Breast epithelium (tissue), 4 donors: ENCODE measurements at places on chromosomes 6 and 20.
A peak's percentile ranks its signal among the peaks of the same experiment; 100 is the strongest.

- no peaks in the 10 kb centered on the region for H3K4me1 ChIP-seq
- H3K36me3 ChIP-seq = no peaks in the 10 kb centered on the region
- DNase-seq = no peak
- no peaks in the 10 kb centered on the region for H3K27me3 ChIP-seq
These were observed 34.8 kb upstream of the UST start for GRCh38 chr6:148711833-148712654.

- H3K4me3 ChIP-seq = peak overlapping the region; percentile 80
- H3K27ac ChIP-seq = peak overlapping the region; percentile 87
- DNase-seq = no peak
- peaks cover 95% of the 10 kb centered on the region for H3K27me3 ChIP-seq
- peaks cover 5% of the 10 kb centered on the region for H3K4me1 ChIP-seq
These were observed 9.2 kb downstream of the NRN1 start for GRCh38 chr6:5997420-5997987.

- H3K4me3 ChIP-seq = no peak overlapping the region
- DNase-seq = no peak
- no peaks in the 10 kb centered on the region for H3K4me1 ChIP-seq
These were observed 259.1 kb downstream of the HACE1 start for GRCh38 chr6:104600639-104600931.

- no peak for DNase-seq
- no peak overlapping the region for H3K27ac ChIP-seq
- no peak overlapping the region for H3K4me3 ChIP-seq
- no peaks in the 10 kb centered on the region for H3K4me1 ChIP-seq
These were observed 30.0 kb downstream of the SLC22A16 start for GRCh38 chr6:110446405-110446804.

GRCh38 chr6:137223370-137224131 lies 4.4 kb upstream of the IFNGR1 start:
- peak; percentile 52 for DNase-seq
- peak overlapping the region; percentile 45 for H3K27ac ChIP-seq
- H3K27me3 ChIP-seq = no peaks in the 10 kb centered on the region
- H3K36me3 ChIP-seq = no peaks in the 10 kb centered on the region
- no peaks in the 10 kb centered on the region for H3K4me1 ChIP-seq

DNA sequence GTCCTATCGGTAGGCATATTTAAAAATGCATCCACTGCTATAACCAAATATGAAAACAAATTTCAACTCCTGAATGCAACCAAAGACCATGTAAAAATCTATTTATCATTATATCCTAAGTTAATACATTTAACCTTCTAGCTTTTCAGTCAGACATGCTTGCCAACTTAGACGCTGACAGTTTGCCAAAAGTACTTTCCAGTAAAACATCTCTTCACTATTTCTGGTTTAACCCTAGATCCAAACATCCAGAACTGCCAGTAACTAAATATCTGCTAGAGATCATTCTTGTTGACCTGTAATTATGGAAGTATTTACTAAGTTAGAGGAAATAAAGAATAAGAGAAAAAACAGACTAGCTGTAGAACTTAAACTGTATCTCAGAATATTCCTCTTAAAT lies 210.2 kb upstream of the THEMIS start:
- no peak for DNase-seq
- H3K4me1 ChIP-seq = no peaks in the 10 kb centered on the region
- no peak overlapping the region for H3K4me3 ChIP-seq
- no peak overlapping the region for H3K27ac ChIP-seq
- no peaks in the 10 kb centered on the region for H3K27me3 ChIP-seq

GRCh38 chr6:150452428-150453243 lies 83.8 kb downstream of the IYD start:
- peak overlapping the region; percentile 57 for H3K27ac ChIP-seq
- H3K27me3 ChIP-seq = no peaks in the 10 kb centered on the region
- no peaks in the 10 kb centered on the region for H3K4me1 ChIP-seq
- H3K4me3 ChIP-seq = no peak overlapping the region
- no peaks in the 10 kb centered on the region for H3K36me3 ChIP-seq

DNA sequence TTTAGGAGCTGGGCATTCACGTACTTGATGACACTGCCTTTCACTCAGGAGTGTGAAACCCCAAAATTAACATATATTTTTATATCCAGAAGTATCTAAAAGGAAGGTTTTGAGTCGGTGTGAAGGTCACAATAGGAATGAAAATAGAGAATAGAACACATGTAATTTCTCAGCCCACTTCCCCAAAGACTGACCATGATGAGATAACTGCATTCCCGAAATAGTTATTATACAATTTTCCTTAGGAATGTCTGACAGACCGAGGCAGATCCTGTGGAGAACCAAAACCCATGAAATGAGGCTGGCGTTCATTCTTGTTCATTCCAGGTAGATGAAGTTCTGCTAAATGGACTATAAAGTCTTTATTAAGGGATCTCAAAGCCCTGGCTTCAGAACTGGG lies 10.3 kb downstream of the NSFL1C start:
- H3K27me3 ChIP-seq = no peaks in the 10 kb centered on the region
- no peak overlapping the region for H3K4me3 ChIP-seq
- H3K27ac ChIP-seq = no peak overlapping the region
- no peaks in the 10 kb centered on the region for H3K4me1 ChIP-seq

- no peak for DNase-seq
- H3K27ac ChIP-seq = no peak overlapping the region
- no peaks in the 10 kb centered on the region for H3K36me3 ChIP-seq
- H3K4me1 ChIP-seq = no peaks in the 10 kb centered on the region
- no peaks in the 10 kb centered on the region for H3K27me3 ChIP-seq
These were observed 116.2 kb downstream of the LCA5 start for GRCh38 chr6:79421001-79421411.

- H3K4me3 ChIP-seq = no peak overlapping the region
- peak; percentile 33 for DNase-seq
- H3K27me3 ChIP-seq = no peaks in the 10 kb centered on the region
- H3K27ac ChIP-seq = no peak overlapping the region
- no peaks in the 10 kb centered on the region for H3K4me1 ChIP-seq
- peaks cover 12% of the 10 kb centered on the region for H3K36me3 ChIP-seq
These were observed 51.5 kb downstream of the DSTN start for GRCh38 chr20:17621229-17621968.

DNA sequence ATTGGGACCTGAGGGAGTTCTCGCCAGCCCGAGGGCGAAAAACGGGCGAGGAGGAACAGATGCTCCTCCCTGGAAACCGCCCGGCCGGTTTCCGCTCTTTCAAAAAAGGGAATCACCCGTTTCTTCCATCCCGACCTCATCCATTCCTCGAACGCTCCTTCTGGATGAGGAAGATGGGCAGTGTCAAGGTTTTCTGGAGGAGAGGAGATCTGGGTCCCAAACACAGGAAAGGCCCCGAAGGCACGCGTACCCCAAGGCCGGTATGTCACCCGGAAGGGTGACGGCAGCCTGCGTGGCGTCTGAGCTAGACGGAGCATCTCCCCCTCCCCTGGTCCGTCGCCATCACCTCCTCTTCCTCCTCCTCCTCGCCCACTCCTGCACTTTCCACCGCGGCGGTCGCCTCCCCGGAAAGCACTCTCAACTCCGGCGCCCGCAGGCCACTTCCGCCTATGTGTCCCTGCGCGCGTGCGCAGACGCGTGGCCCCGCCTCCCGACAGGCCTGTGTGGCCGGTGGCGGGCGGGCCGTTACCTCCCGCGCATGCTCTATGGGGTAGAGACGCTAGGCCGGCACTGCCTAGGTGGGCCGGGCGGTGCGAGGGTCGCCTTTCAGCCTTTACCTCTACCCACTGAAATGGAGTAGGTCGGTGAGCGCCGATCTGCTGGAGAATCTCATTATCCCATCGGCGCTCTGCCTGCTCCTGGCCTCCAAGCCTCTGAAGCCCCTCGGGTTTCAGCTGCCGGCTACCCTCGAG lies at the start of gene SLC35B3:
Gene SLC35B3 (minus strand): TSS at position 453 of the 752 bp plus-strand sequence.
- peaks cover 5% of the 10 kb centered on the region for H3K4me1 ChIP-seq
- peak within 1 kb of the TSS; percentile 86 for H3K27ac ChIP-seq
- peak; percentile 91 for DNase-seq

DNA sequence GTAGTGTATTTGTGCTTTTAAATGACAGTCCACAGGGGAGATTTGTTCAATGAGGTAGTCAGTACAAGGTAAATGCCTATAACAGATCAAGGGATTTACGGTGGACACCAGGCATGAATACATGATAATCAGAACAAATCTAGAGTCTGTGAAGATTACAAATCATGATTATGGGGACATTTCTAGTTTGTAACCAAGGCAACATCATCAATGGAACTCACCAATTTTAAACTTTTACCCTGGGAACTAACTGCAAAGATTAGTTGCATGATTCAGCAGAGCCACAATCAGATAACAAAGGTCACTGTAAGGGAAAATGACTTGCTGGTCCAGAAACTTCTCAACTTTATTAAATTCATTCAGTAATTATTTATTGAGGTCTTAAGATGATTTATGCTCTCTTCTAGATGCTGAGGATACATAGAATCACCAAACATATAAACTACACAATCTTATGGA lies at the start of gene CRISP1:
Gene CRISP1 (minus strand): TSS at position 51 of the 459 bp plus-strand sequence. CDS start 9,135 bp downstream, outside the sequence.
- no peaks in the 10 kb centered on the region for H3K36me3 ChIP-seq
- H3K4me1 ChIP-seq = no peaks in the 10 kb centered on the region
- H3K4me3 ChIP-seq = no peak within 1 kb of the TSS
- DNase-seq = no peak

DNA sequence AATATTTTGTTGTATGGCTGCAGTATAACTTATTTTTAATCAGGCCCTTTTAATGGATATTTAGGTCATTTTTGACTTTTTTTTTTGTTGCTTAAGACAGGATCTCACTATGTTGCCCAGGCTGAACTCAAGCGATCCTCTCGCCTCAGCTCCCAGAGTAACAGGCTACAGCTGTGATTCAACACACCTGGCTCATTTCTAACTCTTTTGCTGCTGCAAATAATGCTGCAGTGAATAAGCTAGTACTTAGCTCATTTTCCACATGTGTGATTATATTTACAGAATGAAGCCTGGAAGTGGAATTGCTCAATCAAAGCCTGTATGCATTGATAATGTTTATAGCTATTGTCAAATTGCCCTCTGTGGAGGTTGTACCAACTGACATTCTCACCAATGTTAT lies 1.1 kb downstream of the GTSF1L start:
- no peaks in the 10 kb centered on the region for H3K4me1 ChIP-seq
- H3K4me3 ChIP-seq = no peak overlapping the region
- no peaks in the 10 kb centered on the region for H3K36me3 ChIP-seq
- no peak overlapping the region for H3K27ac ChIP-seq
- no peak for DNase-seq

DNA sequence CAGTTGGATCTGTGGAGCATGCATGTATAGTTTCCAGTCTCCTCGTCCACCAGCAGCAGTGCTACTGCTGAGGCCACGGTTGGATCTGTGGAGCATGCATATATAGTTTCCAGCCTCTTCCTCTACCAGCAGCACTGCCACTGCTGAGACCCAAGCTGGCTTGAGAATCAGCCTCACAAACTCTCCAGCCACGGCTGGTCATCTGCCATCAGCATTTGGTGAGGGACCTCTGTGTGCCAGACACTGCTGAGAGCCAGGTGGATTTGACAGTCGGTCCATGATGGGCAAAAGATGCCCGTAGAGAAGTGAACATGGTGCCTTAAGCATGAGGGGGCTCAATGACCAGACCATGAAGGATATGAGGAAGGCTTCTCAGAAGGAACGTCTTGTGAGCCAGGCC lies 46.4 kb downstream of the SLC9A8 start:
- H3K4me3 ChIP-seq = no peak overlapping the region
- no peaks in the 10 kb centered on the region for H3K36me3 ChIP-seq
- H3K27ac ChIP-seq = no peak overlapping the region
- no peak for DNase-seq

DNA sequence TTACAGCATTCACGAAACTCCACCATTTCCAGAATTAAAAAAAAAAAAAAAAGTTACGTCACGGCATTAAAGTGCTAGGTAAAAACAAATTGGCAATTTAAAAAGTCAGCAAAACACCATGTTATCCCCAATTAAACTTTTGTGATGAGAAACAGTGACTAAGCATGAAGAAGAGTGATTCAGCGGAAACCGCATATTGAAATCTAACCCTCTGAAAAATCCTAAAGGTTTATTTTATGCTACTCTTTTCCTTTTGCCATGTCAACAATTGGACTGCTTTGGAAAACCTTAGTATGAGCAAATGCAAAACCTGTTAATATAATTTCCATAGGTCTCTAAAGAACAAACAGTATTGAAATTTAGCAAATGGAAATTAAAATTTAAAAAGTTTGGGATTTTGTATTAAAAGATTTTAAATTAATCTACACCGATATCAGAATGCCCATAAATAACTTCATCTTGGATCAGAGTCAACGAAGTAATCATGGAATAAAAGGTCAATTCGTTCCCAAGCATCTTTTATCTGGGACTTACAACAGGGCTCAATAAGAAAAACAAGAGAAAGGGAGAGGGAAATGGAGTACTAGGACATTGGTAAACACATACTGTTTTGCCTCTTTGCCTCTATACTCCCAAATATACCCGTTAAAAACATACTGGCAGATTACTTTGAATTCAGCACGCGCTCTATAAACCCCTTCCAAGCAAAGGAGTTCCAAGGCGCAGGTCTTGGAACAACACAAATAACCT lies 1.1 kb downstream of the FBXO30 start:
- no peak for DNase-seq
- peaks cover 5% of the 10 kb centered on the region for H3K4me1 ChIP-seq
- H3K27ac ChIP-seq = peak overlapping the region; percentile 92
- no peaks in the 10 kb centered on the region for H3K36me3 ChIP-seq
- H3K4me3 ChIP-seq = peak overlapping the region; percentile 80

DNA sequence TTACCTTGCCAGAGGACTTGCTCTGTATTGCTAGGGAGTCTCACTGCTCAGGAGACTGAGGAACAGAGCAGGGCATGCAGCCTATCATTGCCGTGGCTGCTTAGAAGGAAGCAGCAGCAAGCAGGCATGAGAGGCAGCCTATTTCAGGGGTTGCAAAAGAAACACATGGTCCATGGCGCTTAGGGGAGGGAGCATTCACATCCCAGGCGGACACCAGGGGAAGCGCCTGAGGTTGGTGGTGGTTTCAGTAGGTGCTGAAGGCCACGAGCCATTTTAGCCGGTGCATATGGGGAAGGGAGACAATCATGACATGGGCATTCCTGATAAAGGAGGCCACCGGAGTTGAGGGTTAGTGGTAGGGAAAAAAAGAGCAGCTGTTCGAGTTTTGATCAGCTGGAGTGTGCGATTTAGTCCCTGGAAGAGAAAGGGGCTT lies 20.9 kb downstream of the FARS2 start:
- no peak overlapping the region for H3K4me3 ChIP-seq
- DNase-seq = no peak
- H3K4me1 ChIP-seq = no peaks in the 10 kb centered on the region
- H3K27me3 ChIP-seq = no peaks in the 10 kb centered on the region
